ENCODE measurements at places on chromosomes 3 and 15.

DNA sequence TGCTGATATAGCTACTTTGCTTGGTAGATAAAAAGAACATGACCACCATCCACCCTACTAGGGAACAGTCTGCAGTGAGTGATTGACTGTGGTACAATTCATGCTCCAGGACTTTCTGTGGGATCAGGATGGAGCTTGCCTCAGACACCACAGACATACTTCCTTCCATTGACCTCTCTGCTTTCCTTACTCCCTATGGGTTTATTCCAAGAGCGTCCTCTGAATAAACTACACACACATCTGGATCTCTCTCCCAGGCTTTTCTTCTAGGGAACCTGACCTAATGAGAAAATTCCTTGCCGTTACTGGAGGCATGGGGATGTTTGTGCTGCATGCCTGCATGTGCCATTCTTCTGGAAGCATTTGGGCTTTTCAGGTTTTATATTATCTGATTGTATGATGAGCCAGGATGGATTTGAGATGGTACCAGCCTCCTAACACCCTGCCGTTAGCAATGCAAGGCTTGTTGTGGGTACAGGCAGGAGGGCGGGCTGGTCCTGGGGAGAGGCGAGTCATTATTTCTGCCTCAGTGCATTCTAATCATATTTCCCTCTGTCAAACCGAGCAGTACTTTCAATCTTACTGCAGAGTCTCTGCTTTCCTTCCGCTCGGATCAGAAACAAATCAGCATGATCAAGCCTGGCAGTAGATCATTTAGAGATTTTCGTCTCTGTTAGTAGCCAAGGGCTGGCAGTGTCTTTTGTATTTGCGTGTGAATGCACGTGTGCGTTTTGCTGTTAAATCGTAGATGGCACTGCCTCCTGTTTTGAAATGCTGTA is 279.2 kb downstream of the PDCD6IP start:
- DNase-seq = no peak

DNA sequence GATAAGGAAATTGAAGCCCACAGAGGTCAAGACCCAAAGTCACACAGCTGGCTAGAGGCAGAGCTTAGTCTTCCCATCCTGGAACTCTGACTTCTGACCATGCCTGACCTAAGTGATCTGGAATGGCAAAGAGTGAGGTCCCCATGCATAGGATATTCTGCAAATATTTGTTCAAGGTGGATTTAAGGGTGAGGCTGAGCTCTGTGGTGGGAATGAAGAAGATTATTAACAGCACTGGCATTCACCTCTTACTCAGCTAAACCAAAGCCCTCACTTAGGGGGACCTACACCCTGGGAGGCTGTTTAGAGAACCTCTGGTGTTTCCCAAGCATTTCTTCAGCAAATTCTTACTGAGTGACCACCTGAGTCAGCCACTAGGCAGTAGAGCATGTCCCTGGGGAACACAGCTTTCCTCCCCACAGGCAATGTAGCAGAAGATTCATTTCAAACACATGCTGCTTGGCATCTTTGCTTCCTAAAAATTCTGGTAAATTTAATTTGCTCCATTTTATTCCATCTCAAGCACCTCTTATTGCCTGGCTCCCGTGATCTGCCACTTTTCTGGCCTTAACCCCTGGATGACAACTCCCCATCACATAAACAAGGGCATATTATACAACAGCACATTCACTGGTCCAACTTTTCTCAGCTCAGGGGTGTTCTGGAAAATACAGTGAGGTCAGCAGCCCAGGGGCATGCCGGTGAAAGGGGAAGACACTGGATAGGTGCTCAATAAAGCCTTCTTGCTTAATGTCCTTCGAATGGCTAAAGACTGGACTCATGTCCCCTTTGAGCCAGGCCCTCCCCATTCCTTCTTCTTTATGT is 176.0 kb downstream of the ABHD5 start:
- DNase-seq = no peak

- no peak for DNase-seq
These were observed 717.5 kb downstream of the AGBL1 start for GRCh38 chr15:86797135-86797534.

GRCh38 chr3:16297997-16298885 is 33.2 kb downstream of the OXNAD1 start:
- DNase-seq = no peak

DNA sequence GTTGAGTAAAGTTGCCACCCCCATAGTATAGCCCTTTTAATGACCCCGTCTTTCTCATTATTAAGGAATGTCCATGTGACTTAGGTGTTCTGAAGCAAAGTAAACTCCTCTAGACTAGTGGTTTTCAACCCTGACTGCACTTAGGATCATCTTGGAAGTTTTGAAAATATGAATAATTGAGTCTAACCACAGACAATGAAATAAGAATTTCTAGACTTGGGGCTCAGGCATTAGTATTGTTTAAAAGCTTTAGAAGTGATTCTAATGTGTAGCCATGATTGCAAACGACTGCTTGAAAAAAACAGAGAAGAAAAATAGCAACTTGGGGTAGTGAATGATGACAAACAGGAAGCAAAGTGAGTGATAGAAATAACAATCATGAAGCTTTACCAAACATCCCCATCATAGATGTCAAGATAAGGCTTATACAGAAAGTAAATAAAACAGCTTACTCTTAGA is 35.0 kb downstream of the ALCAM start:
- DNase-seq = no peak

DNA sequence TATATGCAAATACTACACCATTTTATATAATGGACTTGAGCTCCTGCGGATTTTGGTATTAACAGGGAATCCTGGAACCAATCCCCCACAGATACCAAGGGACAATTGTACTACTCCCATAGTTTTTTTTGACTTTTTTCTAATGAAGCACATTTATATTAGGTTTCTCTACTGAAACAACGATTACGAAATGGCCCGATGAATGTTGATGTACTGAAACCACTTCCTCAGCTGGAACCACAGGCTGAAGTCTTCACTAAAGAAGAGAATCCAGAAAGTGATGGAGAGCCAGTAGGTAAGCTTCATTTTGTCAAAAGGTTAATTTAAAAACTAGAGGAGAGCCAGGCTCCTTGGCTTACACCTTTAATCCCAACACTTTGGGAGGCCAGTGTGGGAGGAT is 121.5 kb upstream of the LRRFIP2 start:
- peak; percentile 77 for DNase-seq
